ENCODE measurements at places on chromosomes 7 and 10.

GRCh38 chr10:113059371-113059780 lies 109.3 kb downstream of the TCF7L2 start:
- no peak for DNase-seq

- DNase-seq, result no peak
These were observed 65.5 kb downstream of the LARP4B start for GRCh38 chr10:865924-866576.

DNA sequence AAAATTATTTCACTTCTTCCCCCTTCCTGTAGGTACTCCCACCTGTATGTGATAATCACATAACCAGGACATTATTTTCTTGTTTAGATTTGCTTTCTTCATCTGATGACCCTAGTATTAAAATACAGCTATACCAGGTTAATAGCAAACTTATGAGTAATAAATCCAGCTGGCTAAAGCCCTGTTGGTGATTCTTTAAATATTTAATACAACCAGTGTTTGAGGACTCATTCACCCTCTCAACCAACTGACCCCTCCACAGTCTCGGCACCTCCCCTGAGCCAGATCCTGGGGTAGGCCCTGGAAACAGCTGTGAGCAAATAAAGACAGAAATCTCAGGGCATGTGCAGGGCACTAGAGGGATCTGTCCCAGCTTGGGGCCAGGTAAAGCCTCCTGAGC lies 58.5 kb downstream of the BLNK start:
- no peak for DNase-seq

GRCh38 chr10:118481871-118482270 lies 113.6 kb downstream of the PRLHR start:
- DNase-seq, result no peak

GRCh38 chr10:8129438-8129837 lies 75.0 kb downstream of the GATA3 start:
- DNase-seq, result no peak

GRCh38 chr10:84294766-84295447 lies 33.5 kb upstream of the CCSER2 start:
- no peak for DNase-seq

DNA sequence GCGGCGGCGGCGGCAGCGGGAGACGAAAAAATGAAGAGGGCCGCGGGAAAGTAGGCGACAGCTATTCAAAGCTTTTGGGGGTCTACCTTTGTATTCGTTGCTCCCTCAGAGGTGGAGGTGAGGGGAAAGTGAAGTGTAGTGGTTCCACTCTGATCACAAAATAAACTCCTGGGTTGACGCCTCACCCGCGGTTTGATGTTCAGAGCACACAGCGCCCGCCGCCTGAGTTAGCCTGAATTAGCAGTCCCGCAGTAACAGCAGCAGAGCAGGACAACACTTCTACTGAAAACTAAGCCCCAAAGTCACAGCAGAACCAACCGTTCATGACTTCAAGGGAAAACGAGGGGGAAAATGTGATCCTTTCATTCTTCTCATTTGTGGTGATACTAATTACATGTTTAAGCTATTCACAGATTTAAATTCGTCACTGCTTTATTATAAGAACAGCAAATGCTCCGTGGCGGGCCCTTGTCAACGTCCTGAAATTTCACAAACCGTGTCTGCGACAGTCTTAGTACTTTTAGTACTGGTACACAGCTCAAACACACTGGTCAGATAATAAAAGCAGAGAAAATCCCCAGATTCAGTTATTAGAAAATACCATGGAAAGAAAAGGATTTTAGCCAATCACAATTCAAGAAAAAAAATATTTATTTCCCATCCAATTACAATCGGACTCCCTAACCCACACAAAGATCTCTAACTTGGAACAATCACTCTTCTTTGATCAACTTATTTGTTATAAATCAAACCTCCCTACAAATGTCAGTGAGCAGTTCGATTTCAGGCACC lies 563 bp upstream of the JMJD1C start:
- peak; percentile 36 for DNase-seq

GRCh38 chr7:77188731-77189437 lies 10.7 kb downstream of the FGL2 start:
- DNase-seq, result no peak
